RWPE2 (cell line): ENCODE measurements at places on chromosomes 1 and 21.

- DNase-seq = no peak
Observed at GRCh38 chr1:182816863-182817262, 22.3 kb upstream of the DHX9 start.

DNA sequence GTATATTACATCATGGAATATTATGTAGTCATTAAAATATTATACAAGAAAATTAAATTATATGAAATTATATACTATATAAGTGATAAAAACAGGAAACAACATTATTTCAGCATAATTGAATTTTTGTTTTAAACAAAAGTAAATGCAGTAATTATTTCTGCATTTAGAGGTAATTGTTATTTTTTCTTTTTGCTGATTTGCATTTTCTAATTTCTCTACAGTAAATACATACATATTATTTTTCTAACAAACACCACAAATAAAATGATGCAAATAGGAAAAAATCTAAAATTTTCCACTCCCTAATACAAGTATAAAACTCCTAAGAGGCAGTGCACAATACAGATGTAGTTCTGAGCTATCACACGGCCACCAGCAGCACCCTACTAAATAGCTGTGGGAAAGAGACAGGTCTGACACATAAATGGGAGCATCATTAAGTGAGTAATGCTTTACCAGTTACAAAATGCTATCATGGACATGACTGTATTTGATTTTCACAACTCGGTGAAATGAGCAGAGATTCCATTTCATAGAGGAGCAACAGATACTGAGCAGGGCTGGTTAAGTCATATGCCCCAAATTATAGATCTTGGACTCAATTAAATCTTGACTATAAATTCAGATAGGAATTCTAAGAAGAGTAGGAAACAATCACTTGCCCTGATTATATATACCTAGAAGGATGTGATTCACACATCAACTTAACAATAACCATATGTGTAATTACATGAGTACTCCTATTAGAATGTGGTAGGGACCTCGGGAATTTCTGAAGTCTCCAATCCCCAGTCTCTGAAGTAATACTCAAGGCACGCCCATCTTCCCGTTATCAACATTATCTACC is 49.0 kb downstream of the NRIP1 start:
- no peak for DNase-seq

DNA sequence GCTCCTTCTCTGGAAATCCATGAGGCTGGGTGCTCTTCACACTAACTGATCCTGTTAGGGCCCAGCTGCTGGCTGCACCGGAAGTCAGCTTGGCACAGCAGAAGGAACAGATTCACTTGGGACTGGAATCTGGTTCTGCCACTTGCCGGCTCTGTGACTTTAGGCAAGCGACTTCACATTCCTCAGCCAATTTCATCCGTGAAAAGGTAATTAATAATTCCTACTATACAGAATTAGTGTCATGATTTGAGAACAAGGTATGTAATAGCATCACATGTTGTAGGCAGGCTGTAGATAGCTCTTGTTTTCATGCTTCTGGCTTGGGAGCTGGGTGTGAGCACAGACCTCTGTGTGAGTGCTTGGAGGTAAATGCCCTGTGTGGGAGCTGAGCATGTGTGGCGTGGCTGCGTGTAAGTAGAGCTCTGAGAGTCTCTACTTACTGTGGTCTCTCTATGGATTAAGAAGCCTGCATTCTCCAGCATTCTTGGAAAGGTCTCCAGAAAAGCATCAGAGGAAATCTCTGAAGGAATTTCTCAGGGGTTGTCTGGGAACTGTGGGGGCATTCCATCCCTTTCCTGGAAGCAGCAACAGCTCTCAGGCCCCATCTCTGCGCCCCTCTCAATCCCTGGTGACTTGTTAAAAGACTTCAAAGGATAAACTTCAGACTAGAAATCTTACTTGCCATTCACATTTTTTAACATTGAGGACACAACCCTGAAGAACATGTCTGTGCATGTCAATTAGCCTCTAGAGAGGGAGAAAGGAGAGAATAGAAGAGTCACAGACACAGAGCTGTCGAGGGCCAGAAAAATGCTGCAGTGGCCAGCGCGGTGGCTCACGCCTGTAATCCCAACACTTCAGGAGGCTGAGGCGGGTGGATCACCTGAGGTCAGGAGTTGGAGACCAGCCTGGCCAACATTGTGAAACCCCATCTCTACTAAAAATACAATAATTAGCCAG is 47.7 kb upstream of the PPM1J start:
- DNase-seq = no peak

DNA sequence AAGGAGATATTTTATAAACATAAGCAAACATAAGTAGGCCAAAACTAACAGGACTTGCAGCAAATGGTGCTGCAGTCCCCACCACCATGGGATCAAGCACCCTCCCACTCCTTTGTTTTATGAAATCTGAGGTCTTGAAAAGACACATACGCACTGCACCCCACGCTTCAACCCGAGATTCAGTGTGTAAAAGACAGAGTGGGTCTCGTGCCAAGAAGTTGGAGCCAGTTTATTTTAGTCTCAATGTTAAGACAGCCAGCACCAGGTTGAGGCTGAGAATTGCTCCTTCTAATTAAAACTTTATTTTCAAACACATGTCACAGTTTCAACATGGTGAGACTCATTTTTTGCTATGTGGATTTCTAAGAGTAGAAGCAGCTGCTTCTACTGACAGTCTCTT is 139.1 kb upstream of the TIAM1 start:
- DNase-seq = no peak
